Cerebellar nuclear complex (tissue), 1 donor: ENCODE measurements at places on chromosomes 6 and 20.

GRCh38 chr6:17392978-17393891 is at the start of gene CAP2:
Gene CAP2 (plus strand): TSS chr6:17393595. CDS start chr6:17421556, 27,961 bp downstream.
- DNase-seq: peak; percentile 35

DNA sequence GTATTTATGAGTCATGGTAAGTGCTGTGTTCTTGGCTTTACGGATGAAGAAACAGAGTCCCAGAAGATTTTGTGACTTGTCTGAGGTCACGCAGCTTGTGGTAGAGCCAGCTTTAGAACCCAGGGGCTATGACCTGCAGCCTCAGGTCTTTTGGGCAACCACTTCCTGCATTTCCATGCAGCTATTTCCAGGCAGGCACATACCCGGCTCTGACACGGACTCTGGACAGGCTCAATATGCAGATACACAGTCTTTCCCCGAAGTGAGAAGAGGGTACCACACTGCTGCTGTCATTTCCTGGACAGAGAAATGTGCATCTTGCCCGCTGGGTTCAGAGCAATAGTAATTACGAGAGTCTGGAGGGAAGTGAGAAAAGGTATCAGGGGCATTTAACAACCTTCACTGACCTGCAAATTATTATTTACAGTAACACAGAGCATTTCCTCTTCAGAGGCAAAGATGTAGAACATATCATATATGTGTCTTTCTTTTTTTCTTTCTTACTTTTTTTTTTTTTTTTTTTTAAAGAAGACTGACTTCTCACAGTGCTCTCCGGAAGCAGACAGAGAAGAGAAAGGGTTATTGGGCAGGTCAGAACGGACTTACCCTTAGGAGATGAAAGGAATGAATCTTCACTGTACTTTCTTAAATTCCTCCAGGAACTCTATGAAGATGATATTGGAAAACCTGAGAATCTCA is 185.1 kb downstream of the CLIC5 start:
- DNase-seq: no peak

GRCh38 chr6:51960419-51960818 is 127.0 kb downstream of the PKHD1 start:
- no peak for DNase-seq

GRCh38 chr20:20017844-20018185 is 653 bp downstream of the NAA20 start:
- DNase-seq: no peak

- no peak for DNase-seq
Measured at GRCh38 chr6:165729307-165729936, 66.4 kb upstream of the PDE10A start.

DNA sequence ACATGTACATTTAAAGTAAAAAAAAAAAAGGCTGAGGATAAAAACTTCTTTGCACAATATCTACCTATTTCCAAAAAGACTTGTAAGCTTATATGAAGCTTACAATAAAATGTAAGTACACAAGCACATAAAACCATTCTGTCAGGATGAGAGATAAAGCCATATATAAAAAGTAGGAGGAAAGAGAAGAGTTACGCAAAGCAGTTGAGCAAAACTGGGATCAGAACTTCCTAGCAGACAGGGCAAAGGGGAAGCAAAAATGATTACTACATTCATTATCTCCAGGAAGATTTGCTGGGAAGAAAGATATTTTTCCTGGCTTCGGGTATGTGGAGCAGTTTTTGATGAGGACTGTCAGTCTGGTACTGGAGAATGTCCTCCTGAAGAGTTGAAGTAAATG is 198.1 kb downstream of the MTFR2 start:
- no peak for DNase-seq

DNA sequence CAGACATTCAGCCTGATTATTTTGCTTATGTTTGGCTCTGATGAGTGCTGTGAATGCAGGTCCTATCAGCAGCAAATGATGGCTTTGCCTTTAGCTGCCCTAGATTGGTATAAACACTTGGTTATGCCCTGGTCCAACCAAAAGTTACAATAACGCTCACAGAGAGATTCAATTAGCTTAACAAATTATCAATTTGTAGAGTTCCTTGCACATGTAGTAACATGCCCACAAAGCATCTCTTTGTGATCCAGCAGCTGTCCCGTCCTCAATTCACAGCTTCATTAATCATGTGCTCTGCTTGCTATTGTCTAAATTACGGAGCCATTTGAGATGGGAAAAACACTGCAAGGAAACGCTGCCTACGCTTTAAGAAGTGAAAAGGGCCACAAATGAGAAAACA is 457.9 kb downstream of the HDGFL1 start:
- no peak for DNase-seq

DNA sequence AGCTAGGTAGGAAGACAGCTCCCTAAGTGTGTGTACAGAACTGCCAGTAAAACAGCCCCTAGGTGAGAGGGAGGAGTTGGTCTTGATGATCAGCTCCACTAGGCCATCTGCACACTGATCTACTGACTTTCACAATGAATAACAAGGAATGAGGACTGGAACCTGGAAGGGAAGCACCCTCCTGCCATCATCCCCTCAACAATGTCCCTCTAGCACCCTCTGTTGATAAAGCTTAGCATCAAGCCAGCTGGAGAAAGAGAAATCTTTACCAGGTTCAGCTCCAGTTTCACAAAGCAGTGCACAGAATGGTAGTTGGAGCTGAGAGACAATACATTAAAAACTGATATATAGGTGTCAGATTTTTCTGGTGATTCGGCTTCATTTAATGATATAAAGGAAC is 57.2 kb upstream of the IRAK1BP1 start:
- no peak for DNase-seq
